Activated naive CD4-positive, alpha-beta T cell treated with anti-CD3 and anti-CD28 coated beads for 36 hours (primary cell): ENCODE measurements at places on chromosomes 12 and 14. TPM values are rescaled to one million over a fixed set of nuclear protein-coding genes. Genes with fewer than 3 reads are reported as not detected.

- DNase-seq, result no peak
These were observed 14.8 kb downstream of the DGLUCY start for GRCh38 chr14:91128699-91129098.

- DNase-seq, result no peak
These were observed 28.2 kb upstream of the CD27 start for GRCh38 chr12:6416596-6416995.

The SRSF5 gene
- 296 TPM for total RNA-seq

- DNase-seq, result no peak
These were observed 5.4 kb upstream of the BCAT1 start for GRCh38 chr12:24954261-24954660.
